NCI-H146 (cell line): ENCODE measurements at places on chromosomes 6 and 20.

DNA sequence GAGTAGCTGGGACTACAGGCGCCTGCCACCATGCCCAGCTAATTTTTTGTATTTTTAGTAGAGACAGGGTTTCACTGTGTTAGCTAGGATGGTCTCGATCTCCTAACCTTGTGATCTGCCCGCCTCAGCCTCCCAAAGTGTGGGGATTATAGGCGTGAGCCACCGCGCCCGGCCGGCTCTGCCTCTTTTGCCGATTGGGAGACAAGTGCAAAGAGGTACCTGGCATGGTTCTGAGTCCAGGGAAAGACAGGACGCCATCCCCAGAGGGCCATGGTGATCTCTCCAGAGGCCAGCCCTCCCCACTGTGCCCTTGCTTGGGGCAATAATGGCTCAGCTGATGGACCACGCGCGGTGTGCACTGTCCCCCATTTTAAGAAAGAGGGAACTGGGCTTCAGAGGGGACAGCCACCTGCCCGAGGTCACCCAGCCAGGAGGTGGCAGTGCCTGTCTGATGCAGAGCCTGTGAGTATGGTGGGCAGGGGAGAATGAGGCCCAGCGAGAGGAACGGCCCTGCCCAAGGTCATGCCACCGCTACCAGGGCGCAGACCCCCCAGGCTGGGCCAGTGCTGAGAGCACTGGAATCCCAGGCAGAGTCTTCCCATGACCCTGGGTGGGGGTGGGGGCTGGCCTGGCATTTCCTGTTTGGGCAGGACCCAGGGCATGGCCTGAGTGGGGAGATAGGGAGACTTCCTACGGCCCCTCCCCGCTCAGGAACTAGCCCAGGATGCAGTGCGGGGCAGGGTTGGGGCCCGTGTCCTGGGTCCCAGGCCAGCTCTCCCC, 61.0 kb downstream of the SNAI1 start:
- no peak for DNase-seq

- no peak for DNase-seq
Measured at GRCh38 chr6:84314377-84314898, 87.0 kb upstream of the CEP162 start.

DNA sequence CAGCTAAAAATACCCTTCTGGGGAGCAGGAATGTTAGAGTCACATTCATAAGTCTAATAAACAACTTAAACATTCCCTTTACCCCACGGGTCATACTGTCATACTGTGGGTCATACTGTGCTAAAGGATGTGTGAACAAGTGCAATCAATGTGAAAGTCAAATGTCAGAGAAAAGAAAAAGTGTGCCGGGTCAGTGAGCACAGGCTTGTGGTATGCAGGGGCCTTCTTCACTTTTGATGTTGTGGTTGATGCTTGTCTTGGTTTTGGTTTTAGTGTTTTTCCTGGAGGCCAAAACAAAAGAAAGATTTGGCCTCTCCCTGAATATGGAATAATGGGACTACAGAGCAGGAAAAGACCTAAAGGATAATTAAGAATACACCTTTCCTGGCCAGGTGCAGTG, 267.9 kb upstream of the PLN start:
- no peak for DNase-seq

DNA sequence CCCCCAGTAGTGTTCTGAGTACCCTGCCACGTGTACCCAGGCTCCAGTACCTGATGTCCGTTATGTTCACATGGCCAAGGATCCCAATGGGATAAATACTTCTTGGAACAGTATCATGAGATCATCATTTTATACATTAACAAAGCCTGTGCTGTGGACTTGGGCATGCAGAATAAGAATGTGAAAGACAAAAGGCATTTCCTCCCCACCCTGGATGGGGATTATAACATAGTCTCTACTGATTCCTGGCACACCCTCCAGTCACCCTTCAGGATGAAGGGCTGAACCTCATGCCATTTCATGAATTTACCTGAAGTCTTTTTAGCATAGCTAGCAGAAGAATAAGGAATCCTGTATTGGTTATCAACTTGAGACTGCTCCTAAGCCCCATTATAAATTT, 2.8 kb downstream of the TNFRSF21 start:
- DNase-seq = no peak

DNA sequence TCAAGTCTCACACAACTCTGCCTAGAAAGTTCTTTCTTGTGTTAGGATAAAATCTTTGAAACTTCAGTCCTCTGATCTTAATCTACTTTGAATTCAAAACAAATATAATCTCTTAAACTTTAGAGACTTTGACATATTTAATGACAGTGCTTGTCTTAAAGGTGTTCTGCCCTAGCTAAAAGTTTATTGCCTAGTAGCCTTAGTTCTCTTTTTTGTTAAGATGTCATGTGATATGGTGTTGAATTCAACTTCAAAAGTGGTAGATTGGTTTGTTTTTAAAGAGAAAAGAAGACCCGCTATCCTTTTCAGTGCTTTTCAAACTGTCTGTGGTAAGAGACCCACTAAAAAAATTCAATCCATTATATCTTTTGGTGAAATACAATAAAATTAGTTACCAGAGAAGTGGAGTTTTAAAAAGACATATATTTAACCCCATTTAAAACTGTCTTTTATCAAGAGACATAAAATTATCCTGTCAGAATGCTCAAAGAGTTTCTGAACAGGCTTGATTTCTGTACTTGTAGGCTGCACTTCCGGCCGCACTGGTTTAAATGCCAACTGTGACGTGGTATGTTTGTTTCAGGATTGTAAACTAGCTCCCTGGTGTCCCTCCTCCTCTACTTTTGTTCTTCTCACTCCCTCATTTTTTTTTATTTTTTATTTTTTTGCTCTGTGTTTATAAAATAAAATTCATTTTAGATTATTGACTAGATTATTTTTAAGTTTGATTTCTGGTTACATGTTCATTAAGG, 76.5 kb downstream of the QKI start:
- no peak for DNase-seq

DNA sequence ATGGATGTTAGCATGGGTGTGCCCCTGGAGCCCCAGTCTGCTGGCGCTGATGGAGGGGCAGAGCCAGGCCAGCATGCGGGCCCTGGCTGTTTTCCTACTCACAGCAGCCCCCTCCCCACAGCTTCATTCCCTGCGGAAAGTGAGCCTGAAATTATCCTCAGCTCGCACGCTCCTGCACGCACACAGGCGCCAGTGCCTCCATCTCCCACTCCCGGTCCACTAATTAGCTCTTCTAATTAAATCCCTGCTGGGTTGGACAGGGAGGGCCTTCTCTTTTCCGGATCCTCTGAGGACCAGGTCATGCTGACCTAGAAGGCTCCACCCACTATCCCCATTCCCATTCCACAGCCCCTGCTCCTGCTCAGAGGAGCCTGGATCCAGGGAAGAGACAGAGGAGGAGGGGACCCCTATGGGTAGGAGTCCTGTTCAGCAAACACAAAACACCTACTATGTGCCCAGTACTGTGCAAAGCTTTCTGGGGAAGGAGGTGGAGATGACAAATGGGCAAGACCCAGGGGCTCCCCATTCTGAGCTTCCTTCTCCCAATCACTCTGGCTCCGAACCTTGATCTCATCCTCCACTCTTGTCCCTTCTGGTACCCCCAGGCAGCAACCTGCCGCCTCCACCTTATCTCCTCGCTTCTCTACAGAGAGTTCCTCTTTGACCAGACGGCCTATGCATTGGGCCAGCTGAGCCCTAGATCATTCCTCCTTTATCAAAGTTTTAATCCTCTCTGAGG, 70.2 kb upstream of the CCDC167 start:
- peak; percentile 47 for DNase-seq

- DNase-seq = no peak
Measured at GRCh38 chr6:129183681-129184301, 300.9 kb downstream of the LAMA2 start.

DNA sequence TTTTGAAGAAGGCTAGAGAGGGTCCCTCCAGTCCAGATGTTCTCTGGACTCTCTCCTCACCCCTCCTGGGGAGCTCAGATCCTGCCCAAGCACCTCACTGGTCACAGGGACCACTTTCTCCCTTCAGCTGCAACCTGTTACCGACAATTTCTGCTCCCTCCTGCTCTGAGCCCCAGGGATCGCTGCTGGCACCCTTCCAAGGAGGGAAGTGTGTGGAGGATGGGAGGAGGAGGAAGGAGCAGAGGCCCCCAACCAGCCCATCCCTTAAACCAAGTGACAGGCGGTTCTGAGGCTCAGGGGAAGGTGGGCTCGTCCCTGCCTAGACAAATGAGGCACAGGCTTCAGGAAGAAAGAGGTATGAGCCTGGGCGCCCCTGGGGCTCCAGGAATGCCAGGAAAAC, 13.9 kb downstream of the PMEPA1 start:
- no peak for DNase-seq

DNA sequence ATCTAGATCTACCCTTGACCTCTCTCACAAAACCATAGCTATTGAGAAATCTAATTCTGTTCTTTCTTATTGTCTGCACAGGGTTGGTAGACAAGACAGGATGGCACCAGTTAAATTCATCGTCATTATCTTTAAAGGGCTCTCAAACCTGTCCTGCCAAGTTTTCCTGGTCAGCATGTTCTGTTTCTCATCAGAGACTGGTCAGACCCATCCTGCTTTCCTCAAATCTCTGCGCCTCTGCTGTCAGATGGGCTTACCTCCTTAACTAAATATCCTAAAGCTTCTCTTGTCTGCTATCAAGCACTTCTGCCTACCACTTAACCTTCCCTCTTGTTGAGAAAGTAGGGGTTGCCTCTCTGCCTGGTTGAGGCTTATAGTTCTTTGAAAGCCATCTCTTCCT, 125.2 kb downstream of the MYO6 start:
- DNase-seq = no peak

DNA sequence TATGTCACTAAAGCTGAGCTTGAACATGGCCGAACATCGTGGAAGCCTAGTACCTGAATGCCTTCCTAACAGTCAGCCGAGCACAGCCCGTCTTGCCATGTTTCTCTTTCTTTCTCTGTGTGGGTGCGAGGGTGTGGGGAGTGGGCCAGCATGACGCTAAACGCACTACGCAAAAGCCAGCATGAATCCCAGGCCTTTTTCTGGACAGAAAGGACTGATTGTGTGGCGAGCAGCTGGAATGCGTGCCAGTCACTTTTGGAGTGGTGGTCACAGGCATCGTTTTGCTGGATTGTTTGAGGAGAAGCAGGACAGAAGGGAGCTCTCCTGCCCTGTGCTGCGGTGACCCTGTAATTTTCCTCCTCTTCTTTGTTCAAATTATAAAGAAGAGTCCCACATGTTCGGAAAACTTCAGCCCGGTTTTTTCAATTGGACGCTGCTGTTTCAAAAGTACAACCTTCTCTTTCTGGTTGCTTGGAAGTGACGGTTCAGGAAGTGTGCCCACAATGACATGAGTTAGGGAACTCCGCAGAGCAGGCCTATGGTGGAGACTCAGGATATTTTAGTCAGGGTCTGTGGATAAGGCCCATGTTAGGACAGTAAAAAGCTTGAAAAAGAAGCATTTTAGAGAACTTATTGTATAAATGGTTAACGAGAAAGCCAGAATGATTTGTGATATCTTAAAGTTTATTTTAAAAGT, 54.3 kb downstream of the PDE7B start:
- peak; percentile 15 for DNase-seq

DNA sequence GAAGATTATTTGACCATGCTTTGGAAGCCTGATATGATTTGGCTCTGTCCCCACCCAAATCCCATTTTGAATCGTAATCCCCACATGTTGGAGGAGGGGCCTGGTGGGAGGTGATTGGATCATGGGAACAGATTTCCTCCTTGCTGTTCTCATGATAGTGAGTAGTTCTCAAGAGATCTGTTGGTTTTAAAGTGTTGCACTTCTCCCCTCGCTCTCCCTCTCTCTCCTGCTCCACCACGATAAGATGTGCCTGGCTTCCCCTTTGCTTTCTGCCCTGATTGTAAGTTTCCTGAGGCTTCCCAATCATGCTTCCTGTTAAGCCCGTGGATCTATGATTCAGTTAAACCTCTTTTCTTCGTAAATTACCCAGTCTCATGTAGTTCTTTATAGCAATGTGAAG, 21.7 kb upstream of the FAM217A start:
- no peak for DNase-seq

DNA sequence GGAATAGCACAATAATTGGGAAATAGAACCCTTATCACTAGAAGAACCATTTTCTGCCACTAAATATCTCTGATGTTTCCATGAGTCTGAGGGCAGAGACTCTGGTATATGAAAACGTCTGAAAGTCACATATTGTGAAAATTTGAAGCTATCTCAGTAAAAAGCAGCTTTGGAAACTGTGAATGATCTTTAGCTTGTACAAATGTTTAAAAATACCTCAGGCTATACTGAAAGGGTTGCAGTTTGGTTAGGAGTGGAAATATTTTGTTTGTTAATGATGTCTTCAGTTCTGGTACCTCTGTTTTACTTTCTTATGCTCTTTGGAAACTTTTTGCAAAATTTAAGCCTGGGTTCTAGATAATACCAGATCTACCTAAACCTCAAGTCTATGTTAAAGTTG, 135.0 kb downstream of the SLC16A10 start:
- no peak for DNase-seq

- DNase-seq = no peak
Measured at GRCh38 chr6:37628611-37629320, 68.9 kb downstream of the MDGA1 start.

DNA sequence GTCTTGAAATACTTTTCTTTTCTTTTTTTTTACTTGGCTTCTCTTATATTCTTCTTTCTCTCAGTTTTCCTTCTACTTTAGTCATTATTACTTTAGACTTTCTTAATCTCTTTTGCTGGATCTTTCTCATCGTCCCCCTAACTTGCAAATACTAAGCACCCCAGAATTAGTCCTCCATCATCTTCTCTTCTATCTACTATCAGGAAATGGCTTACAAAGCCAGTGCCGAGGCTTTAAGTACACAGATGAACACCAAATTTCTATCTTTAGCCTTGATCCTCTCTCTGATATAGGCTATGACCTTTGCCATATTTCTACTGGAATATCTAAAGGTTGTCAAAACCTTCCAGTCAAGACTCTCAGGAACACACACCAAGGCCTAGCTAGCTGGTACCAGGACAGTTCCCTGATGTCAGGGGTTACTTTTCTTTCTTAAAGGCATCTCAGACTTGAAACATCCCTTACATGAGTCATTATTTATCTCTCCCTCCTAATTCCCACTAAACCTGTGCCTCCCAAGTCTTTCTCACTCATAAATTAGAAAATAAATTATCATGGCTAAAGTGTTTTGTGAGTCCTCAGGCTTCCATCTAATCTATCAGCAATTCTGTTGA, 278.6 kb upstream of the TCF21 start:
- no peak for DNase-seq

DNA sequence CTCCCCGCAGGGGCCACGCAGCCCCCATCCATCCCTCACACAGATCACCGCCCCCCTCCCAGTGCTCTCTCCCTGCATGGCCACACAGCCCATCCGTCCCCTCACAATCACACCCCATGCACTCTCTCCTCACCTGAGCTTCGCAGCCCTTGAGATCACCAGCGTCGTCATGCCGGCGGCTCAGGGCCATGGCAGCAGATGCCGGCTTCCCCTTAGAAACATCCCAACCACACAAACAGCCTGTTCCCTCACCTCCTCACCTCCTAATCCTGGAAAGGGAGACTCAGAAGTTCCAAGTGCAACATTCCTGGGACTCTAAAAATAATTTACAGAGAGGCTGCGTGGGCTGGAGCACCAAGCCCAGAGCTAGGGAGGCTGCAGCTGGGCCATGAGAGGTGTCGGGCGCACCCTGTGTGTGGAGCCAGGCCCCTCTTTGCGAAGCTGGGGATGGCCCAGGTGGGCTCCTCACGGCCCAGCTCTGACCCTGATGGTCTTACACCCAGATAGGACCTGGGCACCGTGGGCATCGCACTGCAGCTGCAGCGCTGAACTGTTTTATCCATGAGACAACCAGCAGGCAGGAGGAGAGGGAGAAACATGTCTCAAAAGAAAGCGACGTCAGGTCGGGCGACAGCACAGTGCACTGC, 125.3 kb downstream of the DLL1 start:
- DNase-seq = no peak
